ENCODE measurements at places on chromosomes 6 and 20. TPM values are rescaled to one million over a fixed set of nuclear protein-coding genes. Genes with fewer than 3 reads are reported as not detected.

DNA sequence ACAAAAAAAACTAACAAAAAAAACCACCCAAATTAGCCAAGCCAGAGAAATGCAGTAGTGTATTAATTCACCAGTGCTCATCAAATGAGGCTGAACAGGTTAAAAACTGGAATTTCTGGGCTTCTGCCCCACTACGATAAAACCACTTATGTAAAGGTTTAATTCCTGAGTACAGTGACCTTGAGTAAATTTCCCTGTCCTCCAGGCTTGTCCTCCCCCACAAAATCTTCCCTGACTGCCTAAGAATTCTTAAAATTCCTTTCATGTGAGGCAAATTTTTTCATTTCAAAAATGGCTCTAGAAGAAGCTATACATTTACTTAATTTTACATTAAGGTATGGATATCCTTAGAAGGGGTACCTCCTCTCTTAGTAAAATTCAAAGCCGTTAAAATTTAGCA, 80.1 kb upstream of the ID4 start:
- no peak for DNase-seq

DNA sequence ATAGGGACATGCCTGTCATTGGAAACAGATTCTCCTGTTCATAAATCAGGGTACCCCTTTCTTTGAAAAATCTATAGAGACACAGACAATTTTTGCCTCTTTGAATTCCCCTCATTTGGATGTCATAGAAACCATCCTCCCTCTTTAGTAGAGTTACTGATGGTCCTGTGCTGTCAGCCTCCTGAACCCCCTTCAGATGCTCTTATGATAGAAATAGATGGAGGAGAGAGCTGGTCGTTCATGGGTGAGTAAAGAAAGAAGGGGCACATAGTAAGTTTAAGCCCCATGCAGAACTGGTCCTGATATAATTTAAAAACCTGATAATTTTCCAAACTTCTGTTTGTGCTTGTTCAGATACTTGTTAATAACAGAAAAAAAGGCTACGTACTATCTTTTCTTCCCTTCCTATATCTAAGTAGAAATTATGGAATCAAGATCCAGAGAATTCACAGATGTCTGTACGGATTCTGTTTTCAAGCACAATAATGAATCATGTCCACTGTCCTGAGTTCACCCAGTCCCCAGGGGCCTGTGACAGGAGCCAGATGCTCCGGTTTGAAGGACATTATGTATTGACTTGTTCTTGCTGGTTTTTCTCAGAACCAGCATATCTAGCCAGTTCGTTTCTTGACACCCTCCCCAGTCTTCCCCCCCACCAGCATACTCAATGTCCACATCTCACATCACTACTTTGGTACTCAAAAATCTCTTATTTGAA, 78.1 kb downstream of the NCOA7 start:
- DNase-seq, result no peak

- no peak for DNase-seq
Observed at GRCh38 chr6:32085759-32086459, 23.2 kb downstream of the TNXB start.

DNA sequence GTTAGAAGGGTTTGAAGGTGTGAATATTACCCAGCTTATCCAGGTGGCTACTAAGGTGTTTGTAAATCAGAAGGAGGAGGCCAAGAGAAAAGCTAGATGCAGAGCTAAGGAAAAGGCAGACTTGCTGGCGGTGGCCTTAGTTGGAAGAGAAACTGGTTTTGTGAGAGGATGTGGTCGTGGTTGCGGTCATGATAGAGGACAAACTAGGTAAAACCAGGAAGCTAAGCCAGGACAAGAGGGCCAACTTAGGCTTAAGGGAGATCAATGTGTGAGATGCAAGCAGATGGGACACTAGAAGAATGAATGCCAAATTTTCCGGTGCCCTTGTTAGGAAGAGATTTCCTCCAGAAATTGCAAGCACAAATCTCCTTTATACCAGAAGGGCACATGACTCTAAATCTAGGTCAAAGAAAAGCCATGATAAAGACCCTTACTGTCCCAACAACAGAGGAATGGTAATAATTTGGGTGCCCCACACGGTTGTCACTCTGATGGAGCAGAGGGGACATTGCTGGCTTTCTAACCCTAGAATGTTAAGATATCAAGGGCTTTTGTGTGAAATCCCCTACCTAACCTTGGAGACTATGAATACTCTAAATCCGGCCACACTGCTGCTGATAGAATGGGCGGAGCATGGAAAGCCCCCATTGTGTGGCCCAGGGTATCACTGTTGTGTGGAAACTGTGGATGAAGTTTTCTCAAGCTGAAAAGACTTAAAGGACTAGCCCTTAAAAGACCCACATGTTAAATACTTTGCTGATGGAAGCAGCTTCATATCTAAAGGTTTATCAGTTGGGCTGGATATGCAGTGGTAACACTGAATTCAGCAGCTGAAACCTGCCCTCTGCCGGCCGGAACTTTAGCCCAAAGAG, 7.8 kb downstream of the IL22RA2 start:
- DNase-seq, result no peak

DNA sequence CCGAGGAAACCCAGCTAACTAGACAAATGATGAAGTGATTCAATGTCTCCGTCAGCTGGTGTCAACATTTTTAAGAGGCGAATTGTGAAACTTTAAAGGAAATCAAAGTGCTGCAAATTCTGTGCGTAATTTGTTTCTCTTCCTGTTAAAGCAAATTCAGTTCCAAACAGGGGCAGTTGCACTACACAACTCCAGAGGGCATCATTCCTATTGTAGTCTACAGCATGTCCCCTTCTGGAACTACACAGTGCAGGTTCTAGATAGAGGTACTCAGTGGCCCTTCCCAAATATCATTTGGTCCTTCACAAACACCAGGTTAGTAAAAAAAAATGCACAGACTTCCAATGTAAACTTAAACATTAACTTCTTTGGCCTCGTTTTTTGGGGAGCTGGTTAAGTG, 38.3 kb upstream of the SMLR1 start:
- DNase-seq, result no peak

DNA sequence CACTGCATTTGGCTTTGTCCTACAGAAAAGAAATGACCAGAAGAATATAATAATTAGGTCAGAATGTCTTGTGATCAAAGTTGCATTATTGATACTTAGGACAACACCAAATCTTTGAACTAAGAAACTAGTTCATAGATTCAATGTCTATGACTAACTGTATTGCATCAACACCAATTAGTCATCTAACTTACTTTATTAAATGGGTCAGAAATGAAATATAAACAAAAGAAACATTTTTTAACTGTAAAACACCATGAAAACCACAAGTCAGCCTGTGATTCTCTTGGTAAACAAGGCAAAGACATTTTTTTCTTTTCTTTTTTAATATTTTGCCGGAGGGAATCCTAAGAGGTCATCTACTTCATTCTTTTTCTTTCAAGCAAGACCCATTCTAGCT, 114.1 kb upstream of the HDDC2 start:
- DNase-seq, result no peak

DNA sequence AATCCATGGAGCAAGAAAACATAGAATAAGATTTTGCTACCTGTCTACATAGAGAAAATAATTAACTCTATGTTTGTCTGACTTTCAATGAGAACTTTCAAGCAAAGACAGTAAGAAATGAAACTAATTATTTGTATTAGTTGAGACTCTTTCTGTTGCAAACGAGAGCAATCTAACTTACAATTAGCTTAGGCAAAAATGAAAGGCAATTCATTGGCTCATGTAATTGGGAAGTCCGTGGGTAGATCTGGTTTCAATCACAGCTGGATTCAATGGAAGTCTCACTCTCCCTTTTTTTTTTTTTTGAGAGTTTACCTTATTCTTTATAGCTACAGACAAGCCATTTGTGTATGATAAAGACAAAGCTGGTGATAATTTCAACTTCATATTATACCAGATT, 68.2 kb upstream of the STXBP5 start:
- no peak for DNase-seq

- DNase-seq, result no peak
Observed at GRCh38 chr6:16277101-16277981, 39.0 kb downstream of the GMPR start.

GRM4 gene
- polyA plus RNA-seq, result 0.33 TPM
